Stomach (tissue), 19 donors: ENCODE measurements at places on chromosomes 16 and 17. TPM values are rescaled to one million over a fixed set of nuclear protein-coding genes. Genes with fewer than 3 reads are reported as not detected.

DNA sequence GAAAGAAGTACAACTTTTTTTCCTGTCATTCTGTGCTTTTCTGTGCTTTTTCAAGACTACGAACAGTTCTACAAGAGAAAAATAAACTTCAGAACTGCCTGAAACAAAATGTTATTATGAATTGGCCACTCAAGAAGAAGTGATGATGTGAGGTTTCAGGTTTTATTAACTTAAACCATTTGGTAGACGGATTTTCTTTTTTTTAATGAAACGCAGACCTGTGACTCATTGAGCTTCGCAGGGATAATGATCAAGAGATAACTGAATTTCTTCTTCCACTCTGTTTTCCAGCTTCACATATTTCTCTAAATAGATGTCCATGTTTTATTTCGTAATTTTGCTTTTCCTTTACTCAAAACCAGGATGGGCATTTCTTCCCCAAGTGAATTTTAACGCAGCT lies 32.7 kb downstream of the AIPL1 start:
- DNase-seq: no peak

GRCh38 chr16:86063760-86064405 lies 164.9 kb downstream of the IRF8 start:
- no peak for DNase-seq

ERN2 gene
- 48.5 TPM for total RNA-seq

DNA sequence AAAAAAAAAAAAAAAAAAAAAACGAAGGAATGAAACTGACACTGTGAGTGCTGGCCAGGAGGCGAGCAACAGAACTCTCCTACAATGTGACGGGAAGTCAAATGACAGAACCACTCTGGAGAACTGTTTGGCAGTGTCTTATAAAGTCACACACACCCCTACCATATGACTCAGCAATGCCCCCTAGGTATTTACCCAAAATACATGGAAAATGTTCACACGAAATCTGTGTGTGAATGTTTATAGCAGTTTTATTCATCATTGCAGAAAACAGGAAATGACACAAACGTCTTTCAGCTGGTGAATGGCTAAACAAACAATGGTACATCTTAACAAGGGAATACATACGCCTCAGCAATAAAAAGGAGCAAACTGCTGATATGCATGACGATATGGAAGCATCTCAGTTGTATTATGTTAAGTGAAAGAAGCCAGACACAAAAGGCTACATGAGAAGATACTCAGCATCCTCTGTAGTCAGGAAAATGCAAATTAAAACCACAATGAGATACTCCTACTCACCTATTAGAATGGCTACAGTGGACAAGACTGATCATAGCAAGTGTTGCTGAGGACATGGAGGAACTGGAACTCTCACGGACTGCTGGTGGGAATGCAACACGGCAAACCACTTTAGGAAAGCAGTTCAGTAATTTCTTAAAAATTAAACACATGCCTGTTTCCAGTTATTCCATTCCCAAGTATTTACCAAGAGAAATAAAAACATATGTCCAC lies 74.7 kb downstream of the TBC1D16 start:
- DNase-seq: no peak

BRICD5 gene
- total RNA-seq: 78.8 TPM

DNA sequence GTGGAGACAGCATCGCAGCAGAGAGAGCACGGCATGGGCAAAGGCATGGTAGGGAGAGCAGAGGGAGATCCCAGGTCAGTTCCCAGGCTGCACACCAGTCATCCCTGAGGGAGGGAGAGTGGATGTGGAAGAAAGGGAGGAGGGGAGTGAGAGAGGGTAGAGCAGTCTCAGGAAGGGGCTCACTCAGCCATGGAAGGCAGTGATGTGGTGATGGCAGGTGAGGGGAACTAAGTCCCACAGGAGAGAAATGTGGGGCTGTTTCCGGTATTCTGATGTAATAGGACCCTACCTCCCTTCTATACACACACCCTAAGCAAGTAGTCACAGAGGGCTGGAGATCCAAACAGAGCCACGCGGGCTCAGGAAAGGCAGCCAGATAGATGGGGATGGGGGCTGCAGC lies 500.3 kb upstream of the CDH11 start:
- no peak for DNase-seq

- no peak for DNase-seq
Measured at GRCh38 chr17:20791626-20792025, 212.1 kb downstream of the CDRT15L2 start.

- no peak for DNase-seq
Measured at GRCh38 chr17:71803656-71804284, 317.1 kb upstream of the SOX9 start.

DNA sequence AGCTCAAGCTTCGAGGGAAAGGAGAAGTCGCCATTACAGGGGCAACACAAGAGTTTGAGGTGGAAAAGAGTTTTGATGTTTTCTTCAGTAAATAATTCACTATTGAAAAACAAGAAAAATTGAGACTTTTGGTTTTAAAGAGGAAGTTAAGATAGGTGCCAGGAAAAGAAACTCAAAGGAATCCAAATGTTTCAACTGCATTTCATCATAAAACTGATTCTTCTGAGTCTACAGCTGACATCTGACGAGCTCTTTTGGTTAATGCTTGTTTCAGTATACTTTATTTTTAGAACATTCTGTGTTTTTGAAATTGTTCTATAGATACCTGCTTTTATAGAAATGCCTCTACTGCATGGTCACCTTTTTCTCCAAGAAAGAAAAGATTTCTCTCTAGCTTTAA lies 54.0 kb downstream of the ERN1 start:
- no peak for DNase-seq

NDRG4 gene
- 11.6 TPM for total RNA-seq

DNA sequence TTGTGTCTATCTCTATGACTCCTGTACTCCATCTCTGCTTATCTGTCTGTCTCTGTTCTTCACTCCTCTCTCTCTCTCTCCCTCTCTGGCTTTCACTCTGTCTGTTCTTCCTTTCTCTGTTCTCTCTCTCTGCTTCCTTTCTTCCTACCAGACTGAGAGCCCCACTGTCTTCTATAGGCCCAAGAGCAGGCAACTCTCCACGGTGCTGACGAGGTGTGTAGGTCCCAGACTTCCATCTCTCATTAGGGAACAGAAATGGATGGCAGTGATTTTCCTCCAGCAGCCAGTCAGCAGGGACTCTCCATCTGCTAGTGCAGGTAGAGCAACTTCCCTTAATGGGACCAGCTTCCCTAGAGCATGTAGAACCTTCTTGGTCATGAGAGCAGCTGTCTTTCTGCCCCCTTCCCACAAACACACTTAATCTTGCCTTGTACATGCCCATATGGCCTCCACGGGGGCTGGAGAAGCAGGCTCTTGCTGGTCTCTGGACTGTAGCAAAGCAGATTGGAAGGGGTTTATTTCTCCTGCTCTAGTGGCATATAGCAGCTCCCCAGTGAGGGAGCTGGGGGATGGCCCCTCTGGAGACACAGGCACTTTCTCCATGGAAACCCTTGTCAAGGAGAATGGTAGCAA lies 47.8 kb upstream of the NLRP1 start:
- no peak for DNase-seq

DNA sequence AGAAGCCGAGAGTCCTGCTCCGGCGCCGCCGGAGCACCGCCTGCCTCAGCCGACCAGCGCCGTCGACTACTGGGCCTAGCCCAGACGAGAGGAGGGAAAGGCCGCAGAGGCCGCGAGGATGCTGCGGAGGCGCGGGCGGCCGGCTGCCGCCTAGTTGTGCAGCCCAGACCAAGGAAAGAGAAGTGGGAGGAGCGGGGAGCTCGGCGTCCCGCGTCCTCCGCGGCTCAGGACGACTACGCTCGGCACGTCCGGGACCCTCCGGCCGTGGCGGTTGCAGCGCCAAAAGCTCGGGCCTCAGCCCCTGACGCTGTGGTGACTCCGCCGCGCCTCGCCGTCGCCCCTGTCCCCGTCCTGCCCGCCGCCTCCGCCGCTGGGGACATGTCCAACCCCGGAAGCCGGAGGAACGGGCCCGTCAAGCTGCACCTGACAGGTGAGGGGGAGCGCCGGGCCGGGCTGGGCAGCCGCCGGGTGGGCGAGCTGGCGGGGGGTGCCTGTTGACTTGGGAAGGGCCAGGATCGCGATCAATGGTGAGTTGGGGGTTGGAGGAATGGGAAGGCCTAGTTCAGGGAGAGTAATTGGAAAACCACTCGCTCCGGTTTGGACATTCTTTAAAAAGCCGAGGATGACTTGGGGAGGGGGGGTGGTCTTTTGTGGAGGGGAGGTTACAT lies 37.7 kb downstream of the RNF135 start:
- peak; percentile 65 for DNase-seq

DNA sequence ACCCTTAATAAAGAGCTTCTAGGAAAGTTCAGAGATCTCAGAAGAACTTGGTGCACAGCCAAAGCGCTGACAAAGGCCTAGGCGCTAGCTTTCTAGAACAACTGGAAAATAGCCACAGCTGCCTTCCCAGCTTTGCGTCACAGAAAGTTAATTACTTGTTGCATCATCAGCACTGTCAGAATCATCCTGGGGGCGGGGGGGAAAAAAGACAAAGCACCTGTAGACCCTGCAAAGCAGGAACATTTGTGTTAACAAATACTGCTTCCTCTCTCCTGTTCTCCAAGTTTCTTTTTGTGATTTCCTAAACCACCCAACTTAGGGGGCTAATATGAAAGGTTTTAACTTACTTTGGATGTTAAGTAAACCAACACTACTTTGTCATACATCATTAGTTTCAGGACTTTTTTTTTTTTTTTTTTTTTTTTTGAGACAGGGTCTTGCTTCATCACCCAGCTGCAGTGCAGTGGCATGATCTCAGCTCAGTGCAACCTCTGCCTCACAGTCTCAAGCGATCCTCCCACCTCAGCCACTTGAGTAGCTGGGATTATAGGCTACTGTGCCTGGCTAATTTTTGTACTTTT lies 4.8 kb upstream of the AARSD1 start:
- no peak for DNase-seq

DNA sequence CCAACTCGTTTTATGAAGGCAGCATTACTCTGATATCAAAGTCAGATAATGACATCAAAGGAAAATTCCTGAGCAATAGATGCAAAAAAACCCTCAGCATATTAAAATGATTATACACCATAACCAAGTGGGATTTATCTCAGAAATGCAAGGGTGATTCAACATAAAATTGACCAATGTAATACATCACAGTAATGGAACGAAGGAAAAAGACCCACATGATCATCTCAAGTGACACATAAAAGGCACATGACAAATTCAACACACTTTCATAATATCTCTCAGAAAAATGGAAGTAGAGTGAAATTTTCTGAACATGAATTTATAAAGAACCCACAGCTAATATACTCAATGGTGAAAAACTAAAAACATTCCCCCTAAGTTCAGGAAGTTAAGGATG lies 118.8 kb downstream of the ITFG1 start:
- no peak for DNase-seq

SOCS7 gene
- 4.9 TPM for total RNA-seq

NOG gene
- not detected for total RNA-seq

SEC14L1 gene
- 60.1 TPM for total RNA-seq

DNA sequence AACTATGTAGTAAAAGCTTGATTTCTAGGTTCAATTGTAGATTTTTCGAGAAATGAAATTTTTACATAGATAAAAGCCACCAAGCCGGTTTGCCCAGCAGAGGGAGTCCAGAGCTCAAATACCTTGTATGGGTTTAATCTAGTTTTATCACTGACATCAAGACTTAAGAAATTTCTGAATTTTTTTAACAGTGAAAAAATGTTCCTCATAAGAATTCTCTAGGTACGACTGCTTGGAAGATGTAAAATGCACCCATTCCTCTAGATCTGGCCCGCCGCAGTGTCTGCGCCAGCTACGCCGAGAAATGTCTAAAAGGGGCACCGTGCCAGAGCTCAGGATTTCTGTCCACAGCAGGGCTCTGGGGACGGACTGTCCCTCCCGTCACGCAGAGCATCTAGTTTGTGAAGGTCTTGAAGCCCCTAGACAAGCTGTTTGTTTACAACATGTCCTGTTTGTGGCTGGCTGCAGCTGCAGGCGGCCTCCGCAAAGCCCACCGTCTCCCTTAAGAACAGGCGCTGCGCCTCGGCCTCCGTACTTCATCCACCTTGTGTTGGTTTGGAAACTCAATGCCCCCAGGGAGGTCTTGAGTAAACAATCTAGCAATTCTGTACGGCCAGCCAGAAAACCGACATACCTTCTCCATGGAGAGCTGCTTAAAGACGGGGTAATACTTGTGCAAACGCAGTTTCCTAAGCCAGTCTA lies 24.8 kb downstream of the MAP1LC3B start:
- no peak for DNase-seq

GRCh38 chr17:78953356-78954350 lies 26.1 kb downstream of the LGALS3BP start:
- DNase-seq: peak; percentile 70

- DNase-seq: no peak
Measured at GRCh38 chr17:40871316-40871715, 4.3 kb upstream of the KRT12 start.

INO80E gene
- total RNA-seq: 18.2 TPM

SDR42E2 gene
- total RNA-seq: not detected

SRCIN1 gene
- 1.1 TPM for total RNA-seq

GRCh38 chr16:69465083-69465721 lies 40.8 kb downstream of the CYB5B start:
- no peak for DNase-seq

TUBG2 gene
- total RNA-seq: 15.1 TPM

GRCh38 chr16:15439521-15439920 lies 5.1 kb downstream of the BMERB1 start:
- no peak for DNase-seq

DNA sequence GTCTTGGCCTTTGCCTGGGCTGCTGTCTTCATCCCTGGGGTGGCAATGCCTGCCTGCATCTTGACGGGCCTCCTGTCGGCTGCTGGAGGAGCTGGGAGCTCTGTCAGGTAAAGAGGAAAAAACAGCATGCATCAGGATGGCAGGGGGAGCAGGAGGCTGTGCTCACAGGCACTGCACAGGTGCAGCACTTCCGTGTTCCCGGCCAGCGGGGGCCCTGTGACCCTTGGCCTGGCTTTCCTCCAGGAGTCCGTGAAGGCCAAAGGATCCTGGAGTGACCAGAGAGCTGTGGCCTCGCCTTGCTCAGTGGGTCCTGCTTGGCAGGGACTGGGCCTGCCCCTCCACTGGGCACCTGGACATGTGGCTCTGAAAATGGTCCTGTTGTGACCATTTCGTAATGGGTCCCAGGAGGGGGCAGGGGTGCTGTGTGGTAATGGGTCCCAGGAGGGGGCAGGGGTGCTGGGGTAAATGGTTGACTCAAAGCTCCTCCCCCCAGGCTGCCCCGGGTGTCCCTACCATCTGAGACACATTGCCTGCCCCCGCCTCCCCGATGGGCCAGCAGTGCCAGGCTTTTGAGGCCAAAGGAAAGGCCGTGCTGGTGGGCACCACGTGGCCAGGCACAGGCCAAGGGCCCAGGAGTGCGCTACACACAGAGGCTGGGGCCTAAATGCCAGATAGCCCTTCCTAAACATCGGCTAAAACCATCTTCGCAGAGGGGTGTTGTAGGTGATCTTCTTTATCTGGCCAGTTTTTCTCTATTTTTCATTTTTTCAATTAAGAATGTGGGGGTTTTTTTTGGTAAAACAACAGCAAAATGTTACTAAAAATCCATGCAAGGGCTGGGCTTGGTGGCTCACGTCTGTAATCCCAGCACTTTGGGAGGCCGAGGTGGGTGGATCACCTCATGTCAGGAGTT lies 4.0 kb upstream of the FASN start:
- peak; percentile 73 for DNase-seq

GRCh38 chr16:69768666-69769065 lies 6.5 kb downstream of the WWP2 start:
- DNase-seq: no peak
